ENCODE measurements at places on chromosomes 1 and 21. TPM values are rescaled to one million over a fixed set of nuclear protein-coding genes. Genes with fewer than 3 reads are reported as not detected.

The BEND5 gene
- 6.2 TPM for total RNA-seq

The ADCY10 gene
- total RNA-seq: 0.44 TPM

The TNNI3K gene
- not detected for total RNA-seq

The UBXN10 gene
- total RNA-seq: not detected

The CCDC17 gene
- 2.0 TPM for total RNA-seq

The GABPB2 gene
- total RNA-seq: 12.5 TPM

The MYOG gene
- not detected for total RNA-seq

The GPR161 gene
- total RNA-seq: 22.0 TPM
